PC-9 (cell line): ENCODE measurements at places on chromosomes 2 and 18. TPM values are rescaled to one million over a fixed set of nuclear protein-coding genes. Genes with fewer than 3 reads are reported as not detected.

KATNAL2 gene
- total RNA-seq, result 9.0 and 9.4 TPM in 2 replicates

KCNG3 gene
- 1.3 and 2.1 TPM in 2 replicates for total RNA-seq

LAPTM4A gene
- total RNA-seq, result 96.6 and 125 TPM in 2 replicates

DNA sequence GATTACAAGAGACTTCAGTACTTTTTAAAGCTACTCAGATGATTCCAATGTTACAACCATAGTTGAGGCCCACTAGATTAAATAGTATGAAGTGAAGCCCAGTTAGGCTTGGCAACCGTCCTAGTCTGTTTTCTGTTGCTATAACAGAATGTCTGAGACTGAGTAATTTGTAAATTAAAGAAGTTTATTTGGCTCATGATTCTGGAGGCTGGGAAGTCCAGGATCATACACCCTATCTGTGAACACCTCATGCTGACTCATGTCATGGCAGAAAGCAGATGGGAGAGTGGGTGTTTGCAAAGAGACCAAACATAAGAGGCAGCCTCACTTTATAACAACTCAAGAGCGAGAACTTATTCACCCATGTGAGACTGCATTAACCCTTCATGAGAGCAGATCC lies 63.1 kb downstream of the CCDC150 start:
- no peak for DNase-seq

DNA sequence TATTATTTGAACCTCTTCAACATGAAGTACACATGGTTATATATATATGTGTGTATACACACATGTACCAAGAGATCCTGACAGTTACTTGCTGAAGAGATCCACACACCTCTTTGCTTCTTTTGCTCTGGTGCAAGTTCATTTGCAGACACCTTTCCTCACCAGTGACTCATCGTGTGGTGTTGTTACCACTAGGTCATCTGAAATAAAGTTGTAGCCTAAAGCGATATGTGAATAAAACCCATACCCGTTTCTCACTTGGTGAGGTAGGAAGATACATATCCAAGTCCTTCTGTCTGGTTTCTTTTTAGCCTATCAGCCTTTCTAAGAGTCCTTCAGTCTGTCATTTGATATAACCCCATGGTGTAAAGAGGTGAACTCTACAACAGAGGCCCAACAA lies 379.4 kb upstream of the RAB12 start:
- no peak for DNase-seq

- no peak for DNase-seq
These were observed 298.8 kb downstream of the FIGN start for GRCh38 chr2:163436963-163437362.

DNA sequence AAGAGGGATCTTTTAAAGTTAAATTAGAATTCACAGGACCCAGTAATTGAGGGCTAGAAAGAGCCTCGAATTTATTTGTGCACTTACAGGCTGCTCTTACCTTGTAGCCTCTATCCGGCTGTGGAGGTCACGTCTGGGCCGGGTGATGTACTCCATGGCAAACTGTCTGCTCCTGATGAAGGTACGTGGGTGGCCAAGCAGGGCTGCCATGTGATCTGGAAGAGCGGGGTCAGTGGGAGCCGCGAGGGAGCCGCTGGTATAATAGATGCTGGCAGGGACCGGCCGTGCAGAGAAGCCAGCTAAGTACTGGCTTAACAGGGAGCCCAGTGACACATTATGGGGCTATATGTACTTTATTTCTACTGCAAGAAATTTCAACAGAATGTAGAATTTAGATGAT lies 59.2 kb downstream of the ADI1 start:
- no peak for DNase-seq

- no peak for DNase-seq
These were observed 154.8 kb downstream of the RNF144A start for GRCh38 chr2:7071916-7072556.
